ENCODE measurements at places on chromosomes 3 and 15. TPM values are rescaled to one million over a fixed set of nuclear protein-coding genes. Genes with fewer than 3 reads are reported as not detected.

The CFAP100 gene
- 0.93 TPM for total RNA-seq

The SNRPA1 gene
- total RNA-seq, result 22.0 TPM

The ACOX2 gene
- 38.3 TPM for total RNA-seq

The CA12 gene
- total RNA-seq, result 178 TPM

The NMNAT3 gene
- 19.6 TPM for total RNA-seq

The TGM4 gene
- not detected for total RNA-seq

The GOLGA6L9 gene
- total RNA-seq, result 5.1 TPM

The MITF gene
- 39.5 TPM for total RNA-seq

The CACNA1D gene
- total RNA-seq, result 47.9 TPM

The HRG gene
- 0.88 TPM for total RNA-seq

The ADAMTS17 gene
- 5.1 TPM for total RNA-seq

The METTL6 gene
- 35.4 TPM for total RNA-seq

The ADGRG7 gene
- total RNA-seq, result not detected

The SKIC8 gene
- total RNA-seq, result 57.4 TPM

The PXYLP1 gene
- 24.4 TPM for total RNA-seq

Measured in metanephros (tissue), 2 donors.